NCI-H345 (cell line): ENCODE measurements at places on chromosomes 1 and 21.
A peak's percentile ranks its signal among the peaks of the same experiment; 100 is the strongest.

DNA sequence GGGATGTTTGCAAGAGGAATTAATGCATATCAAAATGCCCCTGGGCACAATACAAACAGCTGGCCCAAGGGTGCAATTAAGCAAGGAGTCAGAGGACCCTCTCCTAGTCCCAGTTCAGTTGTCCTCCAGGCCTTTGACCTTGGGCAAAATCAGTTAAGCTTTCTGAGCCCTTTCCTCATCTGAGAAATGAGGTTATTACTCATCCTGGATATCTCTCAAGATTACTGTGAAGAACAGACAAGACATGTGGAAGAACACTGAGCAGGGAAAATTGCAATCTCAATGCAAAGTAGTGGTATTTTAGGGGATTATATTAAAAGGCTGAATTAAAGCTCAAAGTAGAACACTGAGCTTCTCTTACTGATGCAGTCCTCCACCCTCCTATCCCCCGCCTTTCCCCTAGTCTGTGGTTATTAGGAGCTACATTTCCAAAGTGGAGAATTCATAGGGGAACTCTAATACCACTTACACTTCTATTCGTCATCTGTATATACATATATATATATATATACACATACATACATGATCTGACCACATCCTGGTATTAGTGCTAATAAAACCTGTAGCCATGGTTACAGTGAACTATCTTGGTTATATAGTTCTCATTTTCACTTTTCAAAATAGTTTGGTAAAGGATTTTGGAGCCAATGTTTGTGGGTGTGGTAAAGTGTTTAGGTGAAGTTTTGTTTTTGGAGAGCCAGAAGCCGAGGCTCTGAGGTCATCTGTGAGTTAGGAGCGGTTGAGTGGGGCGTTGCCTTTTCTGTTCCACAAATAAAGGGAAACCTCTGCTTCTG lies 18.1 kb downstream of the KIAA0040 start:
- DNase-seq: no peak

- DNase-seq: no peak
Measured at GRCh38 chr1:154725865-154726264, 117.9 kb upstream of the ADAR start.

- DNase-seq: no peak
Measured at GRCh38 chr1:205536759-205537361, 32.4 kb downstream of the CDK18 start.

GRCh38 chr1:210535761-210536160 lies 207.1 kb downstream of the HHAT start:
- no peak for DNase-seq

DNA sequence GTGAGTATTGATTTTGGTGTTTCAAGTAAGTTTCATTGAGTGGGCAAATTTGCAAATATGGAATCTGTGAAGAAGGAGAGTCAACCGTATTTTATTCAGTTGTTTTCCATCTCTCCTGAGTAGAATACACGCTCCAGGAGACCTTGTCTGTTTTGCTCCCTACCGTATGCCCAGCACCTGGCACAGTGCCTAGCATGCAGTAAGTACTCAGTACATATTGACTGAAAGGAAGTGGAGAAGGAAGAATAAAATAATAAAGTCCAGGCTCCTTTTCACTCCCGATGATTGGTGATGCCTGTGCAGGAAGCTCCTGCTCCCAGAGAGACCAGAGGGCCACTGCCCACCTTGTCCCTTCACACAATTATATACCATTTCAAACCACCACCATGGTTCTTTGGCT lies 59.4 kb upstream of the NEK2 start:
- peak; percentile 95 for DNase-seq

DNA sequence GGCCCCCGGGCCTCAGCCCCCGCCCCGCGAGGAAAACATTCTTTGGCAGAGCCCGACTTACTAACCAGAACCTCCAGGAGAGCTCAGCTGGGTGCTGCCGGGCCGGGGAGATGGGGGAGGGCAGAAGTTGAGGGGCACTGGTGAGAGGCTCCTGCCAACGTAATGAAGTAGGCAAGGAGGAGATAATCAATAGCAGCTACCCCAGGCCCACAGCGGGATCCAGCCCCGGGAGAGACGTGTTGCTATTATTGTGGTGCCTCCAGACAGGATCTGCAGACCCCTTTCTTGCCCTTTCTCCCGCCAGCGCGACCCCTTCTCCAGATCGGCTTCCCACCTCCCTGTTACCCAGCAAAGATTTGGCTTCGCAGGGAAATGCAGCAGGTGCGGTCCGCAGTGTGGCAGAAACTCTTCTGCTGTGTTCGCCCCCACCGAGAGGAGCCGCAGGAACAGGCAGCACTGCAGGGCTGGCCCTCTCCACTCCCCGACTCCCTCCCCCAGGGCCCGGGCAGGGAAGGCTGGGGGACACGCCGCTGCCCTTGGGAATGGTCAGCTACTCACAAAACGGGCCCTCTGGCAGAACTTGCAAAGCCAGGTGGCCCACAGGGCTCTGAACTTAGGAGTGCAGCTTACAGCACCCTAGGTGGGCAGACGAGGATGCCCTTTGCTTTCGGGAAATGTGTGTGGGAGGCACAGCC lies 1.5 kb upstream of the KCNA2 start:
- DNase-seq: peak; percentile 31

DNA sequence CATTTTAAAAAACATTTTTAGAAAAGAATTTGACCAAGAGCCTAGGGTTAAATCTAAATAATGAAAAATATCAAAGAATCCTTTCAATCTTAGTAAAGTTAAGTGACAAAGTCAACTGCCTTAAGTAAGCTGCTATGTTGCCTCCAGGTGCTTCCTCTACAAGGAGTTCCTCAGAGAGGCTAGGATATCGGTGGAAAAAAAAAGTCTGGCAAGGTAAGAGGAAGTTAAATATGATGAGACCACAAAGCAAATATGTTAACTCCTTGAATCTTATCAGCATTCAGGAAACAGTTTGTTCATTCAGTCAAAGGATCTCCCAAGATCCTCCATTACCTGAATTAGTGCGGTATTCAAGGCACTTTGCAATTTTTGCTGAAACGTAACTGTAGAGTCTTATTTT lies 563.5 kb downstream of the PTPRC start:
- DNase-seq: no peak

DNA sequence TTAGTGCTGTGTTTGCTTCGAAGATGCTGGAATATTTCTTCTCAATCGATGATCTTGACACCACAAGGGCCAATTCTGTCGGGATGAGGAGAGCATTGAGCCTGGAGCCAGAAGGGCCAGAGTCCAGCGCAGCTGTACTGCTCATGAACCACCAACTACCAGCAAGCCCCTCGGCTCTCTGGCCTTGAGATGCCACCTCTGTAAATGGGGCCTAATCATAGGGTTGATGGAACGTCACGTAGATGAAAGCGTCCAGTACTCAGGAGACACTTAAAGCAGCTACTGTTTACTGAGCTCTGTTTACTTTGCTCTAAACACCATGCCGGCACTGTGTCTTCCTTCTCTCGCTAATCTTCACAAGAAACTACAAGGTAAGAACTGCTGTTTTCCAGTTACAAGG lies 26.3 kb downstream of the CCDC185 start:
- DNase-seq: no peak

DNA sequence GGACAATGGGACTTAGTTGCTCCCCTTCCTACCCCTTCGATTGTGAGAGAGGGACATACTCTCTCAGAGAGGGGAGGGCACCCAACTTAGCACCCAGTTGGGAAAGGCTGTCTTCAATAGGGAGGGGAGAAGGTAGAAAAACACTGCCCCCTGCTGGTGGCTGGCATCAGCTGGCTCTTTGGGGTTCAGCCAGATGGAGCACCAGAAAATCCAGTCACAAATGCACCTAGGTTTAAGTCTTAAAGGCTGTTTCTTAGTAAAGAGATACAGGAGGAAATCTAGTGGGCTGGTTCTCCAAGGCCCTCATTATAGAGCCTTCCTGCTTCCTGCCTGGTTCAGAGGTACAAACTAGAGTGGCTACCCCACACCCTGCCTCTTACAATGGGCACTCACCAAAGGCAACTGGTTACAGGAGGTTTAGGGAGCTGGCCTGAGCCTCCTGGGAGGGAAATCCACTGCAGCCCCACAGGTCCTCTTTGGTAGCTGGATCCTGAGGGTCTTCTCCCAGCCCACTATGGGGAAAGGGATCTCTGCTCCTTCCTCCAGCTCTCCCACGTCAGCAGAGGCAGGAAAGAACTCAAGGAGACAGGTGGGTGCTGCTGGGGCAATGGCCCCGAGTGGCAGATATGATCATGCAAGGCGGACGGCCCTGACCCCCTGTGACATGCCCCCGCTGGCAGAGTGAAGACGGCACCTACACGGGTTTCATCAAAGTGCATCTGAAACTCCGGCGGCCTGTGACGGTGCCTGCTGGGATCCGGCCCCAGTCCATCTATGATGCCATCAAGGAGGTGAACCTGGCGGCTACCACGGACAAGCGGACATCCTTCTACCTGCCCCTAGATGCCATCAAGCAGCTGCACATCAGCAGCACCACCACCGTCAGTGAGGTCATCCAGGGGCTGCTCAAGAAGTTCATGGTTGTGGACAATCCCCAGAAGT lies 28.3 kb downstream of the EIF2D start:
- DNase-seq: peak; percentile 62

DNA sequence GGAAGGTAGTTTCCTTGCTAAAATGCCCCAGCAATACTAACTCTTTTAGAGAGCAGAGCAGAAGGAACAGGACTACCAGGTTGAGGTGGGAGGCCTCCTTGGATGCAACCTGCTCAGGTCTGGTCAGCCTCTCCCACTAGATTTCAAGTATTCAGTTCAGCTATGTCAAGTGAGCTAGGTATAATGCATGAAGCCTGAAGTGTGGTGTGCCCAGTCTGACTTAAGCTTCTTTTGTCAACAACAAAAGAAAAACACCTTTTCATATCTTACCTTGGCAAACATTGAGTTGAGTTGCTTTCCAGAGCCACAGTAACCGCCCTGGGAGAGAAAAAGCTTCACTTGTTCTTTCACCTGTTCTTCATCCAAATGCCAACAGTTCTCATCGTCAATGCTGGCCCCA lies 47.8 kb downstream of the UROD start:
- no peak for DNase-seq

GRCh38 chr1:172642970-172643369 lies 15.9 kb upstream of the FASLG start:
- DNase-seq: no peak

DNA sequence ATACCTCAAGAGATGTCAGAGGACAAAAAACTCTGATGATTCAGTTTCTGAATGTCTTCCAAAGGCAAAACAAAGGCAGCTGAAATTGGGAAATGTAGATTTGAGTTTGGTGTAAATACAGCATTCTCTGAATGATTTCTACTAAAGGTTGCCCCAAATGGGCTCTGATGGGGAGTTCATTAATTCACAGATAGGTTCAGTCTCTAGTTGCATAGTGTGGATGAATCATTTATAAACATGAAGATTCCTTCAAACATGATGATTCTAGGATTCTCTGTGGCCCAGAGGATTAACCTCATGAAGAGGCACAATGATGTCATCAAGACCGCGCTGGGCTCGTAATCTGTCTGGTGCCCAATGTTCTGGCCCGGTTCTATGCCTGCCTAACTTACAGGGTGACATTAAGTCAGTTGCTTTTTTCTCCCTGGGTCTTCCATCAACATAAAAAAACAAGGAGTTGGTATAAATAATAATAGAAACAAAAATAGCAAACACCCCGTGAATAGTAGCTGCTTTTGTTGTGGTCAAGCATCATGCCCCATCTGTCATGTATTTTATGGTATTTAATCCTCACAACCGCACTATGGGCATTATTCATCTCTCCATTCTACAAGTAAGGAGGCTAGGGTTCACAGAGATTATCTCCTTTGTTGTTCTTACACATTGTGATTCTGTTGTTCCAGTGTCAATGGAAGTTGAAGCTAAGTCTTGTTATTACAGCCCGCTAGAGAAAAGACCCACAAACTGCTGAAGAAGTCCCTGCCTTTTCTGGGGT lies 509.6 kb upstream of the USP24 start:
- no peak for DNase-seq

DNA sequence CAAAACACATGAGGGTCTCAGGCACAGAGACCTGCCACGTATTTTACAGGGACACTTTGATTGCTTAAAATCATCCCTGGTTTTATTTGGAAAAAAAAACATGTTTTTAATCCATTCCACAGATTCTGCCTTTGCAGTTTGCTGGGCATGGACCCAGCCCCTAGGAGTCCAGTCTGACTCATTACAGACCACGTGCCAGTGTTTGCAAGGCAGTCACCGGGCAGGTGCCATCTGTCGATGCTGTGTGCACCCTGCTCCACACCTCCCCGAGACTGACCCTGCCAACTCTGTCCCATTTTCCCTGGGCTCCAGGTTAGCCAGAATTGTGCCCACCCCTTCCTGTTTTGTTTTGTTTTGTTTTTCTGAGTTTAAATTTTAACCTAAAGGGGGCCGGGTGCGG lies 148.4 kb upstream of the TMEM51 start:
- DNase-seq: no peak

DNA sequence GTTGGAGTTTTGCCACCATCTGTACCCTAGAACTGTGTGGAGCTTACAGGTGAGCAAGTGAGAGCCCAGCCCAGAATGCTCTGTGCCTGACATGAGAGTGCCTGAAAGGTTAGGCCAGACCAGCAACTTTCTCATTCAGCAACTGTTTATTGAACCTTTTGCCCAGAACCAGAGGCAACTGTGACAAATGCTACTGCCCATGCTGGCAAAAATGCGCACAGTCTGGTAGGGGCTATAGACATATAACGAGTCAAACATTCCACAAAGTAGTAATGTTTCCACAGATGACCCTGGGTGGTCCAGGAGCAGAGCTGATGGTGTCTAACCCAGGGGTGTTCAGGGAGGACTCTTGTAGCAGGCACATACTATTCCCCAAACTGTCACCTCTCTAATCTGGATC lies 56.0 kb upstream of the GCLM start:
- no peak for DNase-seq

GRCh38 chr21:17746920-17747319 lies 72.2 kb downstream of the C21orf91 start:
- DNase-seq: no peak

DNA sequence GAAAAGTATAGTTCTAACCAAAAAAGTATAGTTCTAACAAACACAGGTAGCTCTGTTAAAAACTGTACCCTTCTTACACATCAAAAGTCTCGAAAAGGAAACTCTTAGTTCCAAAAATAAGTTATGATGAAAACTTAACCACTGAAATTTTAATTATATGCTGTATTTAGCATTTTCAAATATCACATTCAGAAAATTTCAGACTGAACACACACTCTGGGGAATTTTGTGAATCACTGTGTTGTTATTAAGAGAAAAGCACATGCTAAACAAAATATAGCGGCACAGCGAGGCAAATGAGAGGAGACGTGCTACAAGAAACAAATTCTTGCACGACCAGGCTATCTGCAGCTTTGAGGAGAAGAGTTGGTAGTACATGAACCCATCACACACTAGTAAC lies 30.4 kb downstream of the VAV3 start:
- DNase-seq: no peak

- DNase-seq: no peak
Measured at GRCh38 chr1:209107535-209107934, 476.0 kb upstream of the CAMK1G start.
